ENCODE measurements at places on chromosomes 2 and 18. TPM values are rescaled to one million over a fixed set of nuclear protein-coding genes. Genes with fewer than 3 reads are reported as not detected.

- H3K4me3 ChIP-seq: no peak overlapping the region
- H3K36me3 ChIP-seq: no peaks in the 10 kb centered on the region
- H3K4me1 ChIP-seq: peaks cover 2% of the 10 kb centered on the region
- H3K27ac ChIP-seq: no peak overlapping the region
- peaks cover 16% of the 10 kb centered on the region for H3K27me3 ChIP-seq
- DNase-seq: no peak
Measured at GRCh38 chr18:62999392-62999791, 284.1 kb downstream of the PHLPP1 start.

- no peaks in the 10 kb centered on the region for H3K4me1 ChIP-seq
- no peak for DNase-seq
- peaks cover 21% of the 10 kb centered on the region for H3K36me3 ChIP-seq
- H3K27me3 ChIP-seq: no peaks in the 10 kb centered on the region
- peak overlapping the region; percentile 38 for H3K27ac ChIP-seq
Measured at GRCh38 chr2:15521641-15522181, 39.4 kb downstream of the NBAS start.

DNA sequence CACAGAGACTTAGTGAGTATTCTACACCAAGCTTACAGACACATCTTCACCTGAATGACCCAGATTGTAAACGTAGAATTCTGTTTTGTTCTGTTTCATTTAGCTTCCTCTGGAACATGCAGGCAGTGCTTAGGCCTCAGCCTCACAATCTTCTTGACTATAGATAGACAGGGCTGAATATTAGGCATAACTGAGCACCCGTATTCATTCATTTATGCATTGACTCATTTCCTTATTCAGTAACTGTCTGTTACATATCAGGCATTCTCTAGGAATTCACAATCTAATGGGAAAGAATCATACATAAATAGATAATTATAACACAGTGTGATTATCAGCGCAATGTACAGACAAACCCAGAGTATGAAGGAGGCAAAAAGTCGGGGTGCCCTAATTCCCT lies 124.9 kb upstream of the ETAA1 start:
- no peaks in the 10 kb centered on the region for H3K4me1 ChIP-seq

- H3K36me3 ChIP-seq: no peaks in the 10 kb centered on the region
- peaks cover 4% of the 10 kb centered on the region for H3K4me1 ChIP-seq
- no peak overlapping the region for H3K27ac ChIP-seq
- H3K27me3 ChIP-seq: no peaks in the 10 kb centered on the region
Measured at GRCh38 chr2:190589008-190589407, 54.5 kb upstream of the NEMP2 start.

GRCh38 chr2:96770442-96771202 lies 9.9 kb downstream of the CNNM4 start:
- H3K4me1 ChIP-seq: peaks cover 29% of the 10 kb centered on the region
- no peak overlapping the region for H3K27ac ChIP-seq
- no peaks in the 10 kb centered on the region for H3K27me3 ChIP-seq
- no peaks in the 10 kb centered on the region for H3K36me3 ChIP-seq

The TNFAIP6 gene
- total RNA-seq: 1.7 TPM
